ENCODE measurements at places on chromosomes 6 and 20.

- no peak for DNase-seq
Observed at GRCh38 chr20:35523298-35523888, 6.1 kb downstream of the C20orf173 start.

- no peak for DNase-seq
Observed at GRCh38 chr20:41057999-41058673, 29.5 kb downstream of the TOP1 start.

DNA sequence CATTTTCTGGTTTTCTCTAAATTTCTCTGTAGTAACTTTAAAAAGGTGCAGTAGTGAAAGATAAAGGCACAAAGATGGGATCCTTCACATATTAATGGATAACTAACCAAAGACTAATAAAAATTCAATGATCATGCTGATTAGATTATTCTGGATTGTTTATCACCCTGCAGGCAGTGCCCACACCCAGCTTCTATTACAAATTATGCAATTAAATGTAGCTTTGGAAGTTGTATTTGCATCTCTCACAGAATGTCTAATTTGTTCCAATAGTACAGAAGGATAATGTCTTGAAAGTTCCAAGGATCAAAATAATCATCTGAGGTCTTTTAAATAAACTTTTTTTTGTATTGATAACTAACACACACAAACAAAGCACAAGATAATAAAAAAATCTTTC lies 837.6 kb downstream of the HACE1 start:
- DNase-seq = no peak

- DNase-seq = no peak
Observed at GRCh38 chr6:144330017-144330987, 45.2 kb downstream of the UTRN start.

DNA sequence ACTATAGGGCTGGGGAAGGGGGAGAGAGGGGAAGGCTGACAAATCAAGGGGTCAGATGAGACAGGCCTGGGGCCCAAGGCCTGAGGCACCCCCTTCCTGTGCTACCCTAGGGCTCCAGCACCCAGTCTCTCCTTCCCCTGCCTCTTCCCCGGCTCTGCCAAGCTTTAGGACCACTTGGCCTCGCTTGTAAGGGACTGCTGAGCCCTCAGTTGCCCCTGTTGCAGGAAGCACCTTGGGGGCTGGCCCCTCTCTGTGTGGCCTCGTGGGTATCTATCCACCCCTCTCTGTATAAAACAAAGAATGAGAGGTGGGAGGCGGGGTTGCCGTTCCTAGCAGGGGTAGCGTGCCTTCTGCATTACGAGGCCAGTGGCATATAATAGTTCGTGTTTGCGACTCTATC lies 21.4 kb upstream of the SMOC2 start:
- DNase-seq = no peak

GRCh38 chr6:113423956-113424355 lies 433.2 kb upstream of the MARCKS start:
- no peak for DNase-seq
